ENCODE measurements at places on chromosomes 13 and 19.

DNA sequence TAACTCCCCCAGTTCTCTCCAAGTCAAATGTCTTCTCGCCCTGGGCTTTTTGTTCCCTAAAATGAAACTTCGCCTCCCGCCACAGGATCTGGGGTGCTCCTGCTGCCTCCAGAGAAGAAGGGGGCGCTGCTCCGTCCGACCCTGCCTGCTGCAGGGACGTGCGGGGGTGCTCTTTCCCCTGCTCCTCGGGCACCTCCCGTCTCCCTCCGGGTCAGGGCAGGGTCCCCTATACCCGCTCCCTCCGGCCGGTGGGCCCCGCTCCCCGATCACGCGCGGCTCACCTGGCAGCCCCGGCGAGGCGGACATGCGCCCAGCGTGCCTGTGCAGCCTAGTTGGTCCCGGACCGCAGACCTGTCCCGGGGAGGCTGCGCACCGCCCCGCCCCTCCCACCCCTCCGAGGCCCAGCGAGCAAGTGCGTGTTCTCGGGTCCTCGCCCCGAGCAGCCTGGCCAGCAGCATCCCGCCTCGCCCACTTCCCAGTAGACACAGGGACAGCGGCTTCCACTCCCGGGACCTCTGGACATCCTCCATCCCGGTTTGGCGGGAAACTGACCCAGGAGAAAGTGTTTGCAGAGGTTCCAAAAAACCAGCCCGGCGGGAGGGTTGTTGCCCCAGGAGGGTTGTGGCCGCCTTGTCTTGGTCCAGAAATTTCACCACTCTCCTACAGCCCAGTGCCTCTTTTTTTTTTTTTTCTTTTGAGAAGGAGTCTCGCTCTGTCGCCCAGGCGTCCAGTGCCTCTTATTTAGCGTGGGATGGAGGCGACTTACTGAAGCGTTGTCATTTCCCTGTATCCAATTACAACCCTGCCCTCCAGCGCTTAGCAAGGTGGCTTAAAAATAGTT is at the start of gene OXGR1:
Gene OXGR1 (minus strand): TSS at position 460 of the 841 bp plus-strand sequence. CDS start 6,717 bp downstream, outside the sequence.
- DNase-seq, result no peak

- no peak for DNase-seq
Observed at GRCh38 chr13:46559272-46559805, 6.4 kb downstream of the LRCH1 start.

DNA sequence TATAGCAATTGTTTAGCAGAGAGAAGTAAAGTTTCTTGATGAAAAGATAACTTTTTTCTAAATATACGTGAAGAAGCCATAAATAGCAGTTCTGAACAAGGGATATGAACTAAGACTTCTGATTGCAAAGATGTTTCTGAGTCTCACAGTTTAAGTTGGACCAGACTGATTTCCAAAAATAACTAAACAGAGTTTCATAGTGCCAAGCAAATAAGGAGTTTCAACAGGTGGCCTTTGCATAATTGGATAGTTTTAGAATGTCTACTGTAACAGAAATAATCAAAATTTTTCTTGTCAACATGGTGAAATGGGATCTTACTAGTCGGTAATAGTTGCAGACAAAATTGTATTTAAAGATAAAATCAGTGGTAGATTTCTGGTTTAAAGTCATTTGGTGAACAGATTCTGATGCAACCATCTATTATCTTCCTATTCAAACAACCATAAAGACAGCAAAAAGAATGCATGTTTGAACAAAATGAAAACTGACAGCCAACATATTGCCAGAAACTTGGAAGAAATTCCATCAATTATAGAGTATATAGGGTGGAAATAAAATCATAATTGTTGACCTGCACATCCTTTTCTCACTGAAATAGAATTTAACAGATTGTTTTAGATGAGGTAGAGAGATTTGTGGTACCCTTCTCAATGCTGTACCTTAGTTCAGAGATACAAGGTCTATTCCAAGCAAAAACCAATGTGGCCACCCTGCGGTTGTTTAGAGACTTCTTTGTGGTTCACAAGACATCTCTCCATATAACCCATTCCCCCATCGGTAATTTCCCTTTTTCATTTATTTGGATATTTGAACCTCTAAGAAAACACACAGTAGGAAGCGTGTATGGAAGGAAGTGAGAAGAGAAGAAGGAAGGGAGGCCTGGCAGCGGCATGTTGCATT is 275.3 kb downstream of the COG6 start:
- no peak for DNase-seq

DNA sequence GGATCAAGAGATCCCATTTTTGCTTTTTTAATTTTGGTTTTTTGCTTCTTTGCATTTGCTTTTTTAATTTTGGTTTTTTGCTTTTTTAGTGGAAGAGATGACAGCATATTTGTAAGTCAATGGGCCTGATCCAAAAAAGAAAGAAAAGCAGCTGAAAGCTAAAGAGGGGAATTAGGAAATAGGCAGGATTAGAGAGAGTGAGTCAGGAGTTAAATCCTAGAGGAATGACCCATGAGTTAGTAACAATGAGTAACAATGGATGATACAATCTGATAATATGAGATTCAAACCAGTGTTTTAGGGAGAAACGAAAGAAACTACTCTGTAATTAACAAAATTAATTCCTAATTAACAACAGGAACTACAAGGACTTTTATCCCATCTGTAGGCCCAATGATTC is 111.2 kb upstream of the SGCG start:
- no peak for DNase-seq

GRCh38 chr13:79990048-79990447 is 350.9 kb downstream of the SPRY2 start:
- no peak for DNase-seq

DNA sequence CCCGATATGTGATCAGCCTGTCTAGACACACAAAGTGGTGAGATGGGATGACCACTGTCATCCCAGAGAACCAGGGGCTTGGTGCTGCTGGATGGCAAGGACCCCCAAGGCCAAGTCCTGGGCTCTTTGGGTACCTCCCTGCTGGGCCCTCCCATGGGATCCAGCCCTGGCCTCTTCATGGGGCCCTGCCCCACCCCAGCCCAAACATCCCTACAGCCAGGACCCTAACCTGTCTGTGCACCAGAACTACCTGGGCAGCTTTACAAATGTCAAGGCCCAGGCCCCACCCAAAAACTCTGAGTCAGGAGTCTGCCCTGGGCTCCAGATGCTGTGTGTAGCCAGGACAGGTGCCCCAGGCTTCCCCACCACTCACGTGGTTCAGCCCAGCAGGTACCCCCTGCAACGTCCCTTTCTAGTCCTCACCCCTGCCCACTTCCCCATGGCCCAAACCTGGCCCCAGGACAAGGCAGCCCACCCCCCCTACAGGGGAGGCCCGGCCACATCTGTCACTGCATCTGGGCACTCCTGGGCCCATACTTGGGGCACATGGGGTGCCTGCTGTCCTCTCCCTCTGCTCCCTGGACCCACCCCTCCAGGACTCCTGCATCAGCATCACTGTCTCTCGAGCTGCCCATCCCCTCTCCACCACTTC is 233.5 kb downstream of the TUBA3C start:
- no peak for DNase-seq

- DNase-seq, result no peak
Observed at GRCh38 chr19:15285896-15286591, 46.3 kb downstream of the BRD4 start.

- DNase-seq, result no peak
Observed at GRCh38 chr13:112802802-112803195, 113.0 kb downstream of the ATP11A start.

DNA sequence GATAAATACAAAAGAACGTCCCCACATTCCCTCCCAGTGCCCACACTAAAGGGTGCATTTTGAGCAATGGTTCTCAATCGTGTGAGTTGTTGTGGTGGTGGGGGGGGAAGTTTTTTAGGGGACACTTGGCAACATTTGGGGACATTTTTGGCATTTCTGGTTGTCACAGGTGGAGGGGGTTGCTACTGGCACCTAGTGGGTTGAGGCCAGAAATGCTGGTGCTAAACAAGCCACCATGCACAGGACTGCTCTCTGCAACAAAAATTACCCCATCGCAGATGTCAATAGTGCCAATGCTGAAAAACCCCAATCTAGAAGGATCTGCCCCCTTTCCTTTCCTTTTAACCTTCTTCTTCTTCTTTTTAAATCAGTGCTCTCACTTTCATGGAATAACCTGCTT is 453.3 kb downstream of the TSHZ3 start:
- no peak for DNase-seq

- no peak for DNase-seq
Observed at GRCh38 chr13:44045180-44045562, 165.5 kb downstream of the LACC1 start.

DNA sequence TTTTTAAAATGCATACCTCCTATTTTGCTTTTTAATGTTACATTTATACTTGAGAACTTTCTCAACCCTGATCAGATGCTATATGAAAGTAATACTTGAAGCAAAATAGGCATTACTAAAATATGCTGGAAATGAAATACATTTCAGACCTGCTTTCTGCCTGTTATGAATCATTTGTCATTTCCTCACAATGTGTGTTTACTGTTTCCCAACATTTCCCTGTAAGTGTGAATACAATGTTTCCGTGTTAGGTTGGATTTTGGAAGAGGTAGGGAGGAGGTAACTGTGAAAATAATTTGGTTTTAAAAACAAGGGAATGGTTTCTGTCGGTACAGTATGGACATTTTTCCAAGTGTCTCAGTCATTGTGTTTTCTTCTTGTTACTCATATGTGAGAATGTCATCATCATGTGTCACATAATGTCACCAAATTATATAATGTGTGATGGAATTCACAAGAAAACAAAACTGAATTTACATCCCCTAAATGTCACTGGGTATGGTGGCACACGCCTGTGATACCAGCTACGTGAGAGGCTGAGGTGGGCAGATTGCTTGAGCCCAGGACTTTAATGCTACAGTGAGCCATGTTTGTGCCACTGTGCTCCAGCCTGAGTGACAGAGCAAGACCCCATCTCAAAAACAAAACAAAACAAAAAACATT is 43.0 kb downstream of the ZAR1L start:
- peak; percentile 3 for DNase-seq

GRCh38 chr13:59178344-59178743 is 985.4 kb downstream of the DIAPH3 start:
- DNase-seq, result no peak

DNA sequence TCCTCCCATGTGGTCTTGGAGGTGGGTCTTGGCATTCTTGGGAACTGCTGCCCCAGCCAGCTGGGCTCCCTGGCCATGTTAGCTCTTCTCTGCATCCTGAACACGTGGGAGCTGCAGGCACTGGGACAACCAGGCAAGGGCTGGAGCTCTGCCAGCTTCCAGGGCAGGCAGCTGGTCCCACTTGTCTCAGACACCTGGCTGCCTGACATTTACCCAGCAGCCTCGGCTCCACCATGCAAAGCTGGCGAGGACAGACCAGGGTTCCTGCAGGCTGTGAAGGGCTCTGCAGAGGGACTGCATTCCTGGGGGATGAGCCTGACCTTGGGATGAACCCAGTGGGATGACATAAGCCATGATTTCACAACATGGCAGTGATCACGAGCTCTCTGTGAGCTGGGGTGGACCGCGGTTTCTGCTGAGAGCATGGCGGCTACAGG is 99.0 kb upstream of the TSHZ3 start:
- no peak for DNase-seq

GRCh38 chr19:49395581-49396407 is 7.7 kb downstream of the KASH5 start:
- no peak for DNase-seq

GRCh38 chr13:20024702-20025101 is 66.2 kb downstream of the ZMYM2 start:
- DNase-seq, result no peak

GRCh38 chr19:10403137-10404021 is at the start of gene CDC37:
Gene CDC37, minus strand, starts transcription at chr19:10403542. Its CDS starts 63 bp downstream, at chr19:10403479.
- DNase-seq, result peak; percentile 98

DNA sequence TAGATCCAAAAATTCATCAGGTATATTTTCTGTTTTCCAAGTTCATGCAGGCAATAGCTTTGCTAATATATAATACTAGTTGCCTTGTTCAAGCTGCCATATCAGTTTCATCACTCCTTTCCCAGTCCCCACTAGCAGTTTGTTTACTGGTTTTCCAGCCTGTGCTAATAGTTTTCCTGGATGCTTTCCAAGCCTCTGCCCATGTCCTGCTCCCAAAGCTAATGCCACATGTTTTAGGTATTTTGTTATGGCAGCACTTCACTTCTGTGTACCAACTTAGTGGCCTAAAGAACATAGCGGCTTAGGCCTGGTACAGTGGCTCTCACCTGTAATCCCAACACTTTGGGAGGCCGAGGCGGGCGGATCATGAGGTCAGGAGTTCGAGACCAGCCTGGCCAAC is 28.1 kb upstream of the ZNF527 start:
- no peak for DNase-seq

GRCh38 chr13:72864142-72865011 is 82.4 kb downstream of the PIBF1 start:
- peak; percentile 60 for DNase-seq

DNA sequence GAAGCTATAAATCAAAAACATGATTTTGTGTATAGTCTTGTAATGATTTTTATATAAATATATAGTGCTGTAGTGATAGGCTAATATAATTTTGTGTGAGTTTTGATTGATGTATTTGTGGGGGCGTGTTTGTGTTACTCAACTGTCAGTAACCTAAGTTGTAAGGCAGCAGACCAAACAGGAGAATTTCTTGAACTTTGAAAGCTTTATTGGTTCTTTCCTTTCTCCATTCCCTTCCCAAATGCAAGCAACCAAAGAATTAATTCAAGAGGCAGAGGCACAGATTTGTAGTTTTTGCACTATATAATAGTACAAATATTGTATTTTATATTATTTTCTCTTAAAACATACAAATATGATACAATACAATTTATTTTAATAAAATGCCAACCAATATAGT is 109.6 kb downstream of the FLT1 start:
- DNase-seq, result no peak

- no peak for DNase-seq
Observed at GRCh38 chr19:34506026-34506370, 24.4 kb downstream of the WTIP start.

- DNase-seq, result peak; percentile 87
Observed at GRCh38 chr19:1122972-1123363, 19.2 kb downstream of the GPX4 start.

- DNase-seq, result no peak
Observed at GRCh38 chr13:41864658-41865057, 96.3 kb downstream of the VWA8 start.

DNA sequence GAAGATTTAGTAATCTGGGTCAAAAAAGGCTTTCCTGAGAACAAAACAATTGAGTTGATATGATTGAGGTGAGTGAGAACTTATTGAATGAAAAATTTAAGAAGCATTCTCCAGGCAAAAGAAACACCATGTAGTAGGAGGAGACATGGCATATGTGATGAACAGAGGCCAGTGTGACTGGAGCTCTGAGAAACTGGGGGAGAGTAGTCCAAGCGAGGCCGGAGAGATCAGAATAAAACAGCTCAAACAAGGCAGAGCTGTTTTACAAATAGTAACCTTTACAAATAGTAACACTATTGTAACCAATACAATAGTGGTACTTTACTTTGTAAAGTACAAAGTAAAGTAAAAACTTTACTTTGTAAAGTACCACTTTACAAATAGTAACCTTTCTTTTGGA is 1159.1 kb downstream of the PCDH9 start:
- no peak for DNase-seq

GRCh38 chr19:12880551-12881171 is 588 bp downstream of the DNASE2 start:
- peak; percentile 8 for DNase-seq

DNA sequence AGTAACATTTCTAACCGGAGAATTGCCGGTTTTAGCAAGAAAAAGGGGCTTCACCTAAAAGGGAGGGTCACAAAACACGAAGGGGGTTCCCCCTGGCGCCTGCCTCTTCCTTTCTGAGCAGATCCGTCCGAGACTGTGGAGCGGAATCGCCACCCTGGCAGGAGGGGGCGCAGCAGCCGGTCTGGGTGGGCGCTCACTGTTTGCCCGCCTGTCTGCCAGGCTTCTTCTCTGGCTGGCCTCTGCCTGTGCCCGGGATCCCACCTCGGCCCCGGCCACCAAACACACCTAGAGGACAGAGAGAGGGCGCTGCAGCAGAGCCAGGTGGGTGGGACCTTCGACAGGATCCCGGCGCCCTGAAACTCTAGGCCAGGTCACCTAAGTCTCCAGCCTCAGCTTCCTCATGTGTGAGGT is 15.6 kb downstream of the LSM4 start:
- peak; percentile 35 for DNase-seq

All from activated CD4-positive, alpha-beta T cell treated with anti-CD3 and anti-CD28 coated beads, Interleukin-2, Interleukin-6, amounts not matched to agents 100 ng/mL and 50 ng/mL, durations not matched to agents 16 hours and 8 hours (primary cell).